ENCODE measurements at places on chromosomes 5 and 9. TPM values are rescaled to one million over a fixed set of nuclear protein-coding genes. Genes with fewer than 3 reads are reported as not detected.

DNA sequence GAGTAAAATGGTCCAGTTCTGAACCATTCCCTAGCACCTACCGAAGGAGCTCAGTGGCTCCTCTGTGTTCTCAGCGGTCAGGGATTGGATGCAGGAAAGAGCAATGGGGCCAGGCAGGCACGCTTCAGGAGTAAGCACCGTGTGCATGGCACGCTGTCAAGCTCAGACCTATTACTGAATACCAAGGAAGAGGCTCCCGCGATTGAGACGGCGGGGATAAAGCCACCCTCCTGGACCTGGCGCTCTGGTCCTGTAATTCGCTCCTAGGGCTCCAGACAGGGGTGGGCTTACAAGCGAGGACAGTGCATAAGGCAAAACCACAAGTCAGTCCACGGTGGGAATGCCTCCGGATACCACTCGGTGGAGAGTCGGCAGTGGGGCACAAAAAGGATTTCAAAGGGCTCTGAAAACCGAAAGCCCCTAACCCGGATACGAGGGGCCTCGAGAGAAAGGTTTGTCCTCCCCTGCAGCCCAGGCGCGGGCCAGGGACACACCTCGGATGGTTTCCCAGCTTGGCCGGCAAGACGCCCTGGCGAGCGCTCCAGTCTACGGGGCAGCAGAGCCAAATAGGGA, 988 bp downstream of the OXCT1 start:
- DNase-seq, result peak; percentile 20

- DNase-seq, result no peak
Observed at GRCh38 chr9:111148052-111149017, 110.1 kb upstream of the LPAR1 start.

GRCh38 chr5:137254119-137255090, 244.7 kb downstream of the SPOCK1 start:
- no peak for DNase-seq

DNA sequence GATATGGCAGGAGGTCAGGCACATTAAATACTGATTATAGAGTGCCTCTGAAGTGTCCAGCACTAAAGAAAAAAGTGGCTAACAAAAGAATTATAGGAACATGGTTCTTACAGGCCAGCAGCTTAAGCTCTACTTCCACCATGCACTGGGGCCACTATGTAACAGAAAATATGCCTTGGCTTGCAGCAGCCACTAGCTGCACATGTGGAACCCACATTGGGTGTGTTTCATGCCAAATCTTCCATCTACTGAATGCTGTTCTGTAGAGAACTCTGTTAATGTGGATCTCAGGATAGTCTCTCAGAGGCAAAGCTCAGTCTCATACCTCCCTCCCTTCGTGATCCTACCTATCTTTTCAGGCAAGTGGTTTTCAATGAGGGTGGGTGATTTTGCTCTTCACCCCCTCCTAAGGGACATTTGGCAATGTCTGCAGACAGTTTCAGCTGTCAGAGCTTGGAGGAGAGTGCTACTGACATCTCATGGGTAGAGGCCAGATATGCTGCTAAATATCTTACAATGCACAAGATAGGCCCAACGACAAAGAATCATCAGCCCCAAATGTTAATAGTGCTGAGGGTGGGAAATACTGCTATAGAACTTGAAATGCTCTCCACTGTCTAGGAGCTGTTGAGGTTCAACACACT, 218.9 kb downstream of the TARS1 start:
- no peak for DNase-seq

DNA sequence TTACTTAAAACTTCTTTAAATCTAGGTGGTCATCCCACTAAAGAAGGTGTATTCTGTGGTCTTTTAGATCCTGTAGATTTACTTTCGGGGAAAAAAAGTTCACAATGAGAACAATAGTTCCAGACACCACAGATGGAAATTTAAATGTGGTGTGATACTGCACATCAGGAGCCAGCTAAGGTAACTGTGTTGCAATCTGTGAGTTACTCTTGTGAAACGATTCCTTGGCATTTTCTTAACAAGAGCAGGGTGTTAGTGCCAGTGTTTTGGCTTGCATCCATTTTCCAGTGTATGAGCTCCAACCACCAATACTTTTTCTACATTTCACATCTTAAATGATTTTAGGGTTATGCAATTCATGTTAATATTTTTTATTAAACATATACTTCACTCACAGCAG, 674.5 kb downstream of the CETN3 start:
- DNase-seq, result no peak

GRCh38 chr9:2418619-2419018, 203.0 kb upstream of the VLDLR start:
- DNase-seq, result no peak

Gene GLRA1
- not detected for total RNA-seq

Gene DDX4
- total RNA-seq, result not detected

Gene SOHLH1
- not detected for total RNA-seq

Gene PCDHA7
- total RNA-seq, result 0.27 TPM

Gene CDC20B
- total RNA-seq, result not detected

Gene C9orf153
- not detected for total RNA-seq

Measured in Peyer's patch (tissue), 4 donors.